ENCODE measurements at places on chromosomes 5 and 9.

- DNase-seq = peak; percentile 61
Observed at GRCh38 chr5:175652741-175653663, 4.9 kb upstream of the HRH2 start.

DNA sequence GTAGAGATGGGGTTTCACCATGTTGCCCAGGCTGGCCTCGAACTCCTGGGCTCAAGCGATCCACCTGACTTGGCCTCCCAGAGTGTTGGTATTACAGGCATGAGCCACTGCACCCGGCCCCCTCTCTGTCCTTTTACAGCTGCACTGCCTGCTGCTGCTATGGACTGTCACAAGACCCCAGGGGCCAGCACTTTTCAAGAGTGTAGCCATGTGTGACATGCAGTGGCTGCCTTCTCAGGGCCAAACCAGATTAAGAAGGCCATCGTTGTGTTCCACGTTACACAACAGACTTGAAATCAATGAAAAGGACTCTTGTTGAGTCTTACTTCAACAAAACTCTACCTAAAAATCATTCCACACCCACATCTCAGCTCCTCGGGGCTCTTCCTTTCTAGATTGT, 78.9 kb upstream of the ICE1 start:
- DNase-seq = no peak

- DNase-seq = no peak
Observed at GRCh38 chr5:159452480-159453167, 122.3 kb upstream of the IL12B start.

DNA sequence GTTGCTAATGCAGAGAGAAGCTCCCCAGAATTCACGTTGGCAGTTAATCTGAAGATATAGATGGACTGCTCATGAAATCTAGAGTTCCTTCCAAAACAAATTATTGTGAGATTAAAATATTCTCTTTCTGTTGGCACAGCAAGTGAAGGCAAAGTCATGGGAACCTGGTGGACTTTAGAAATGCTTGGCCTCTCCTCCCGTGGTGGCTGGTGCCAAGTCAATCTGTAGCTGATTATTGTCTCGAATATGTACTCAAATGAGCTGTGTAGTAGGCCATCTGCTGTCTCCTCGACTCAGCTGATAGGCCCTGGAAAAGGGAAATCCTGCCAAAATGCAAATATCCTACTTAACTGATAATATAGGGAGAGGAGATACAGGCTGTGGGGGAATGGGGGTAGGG, 69.3 kb downstream of the DAPK1 start:
- no peak for DNase-seq

- no peak for DNase-seq
Observed at GRCh38 chr9:38232895-38233294, 159.6 kb upstream of the ALDH1B1 start.

GRCh38 chr5:147669169-147669869, 113.2 kb downstream of the JAKMIP2 start:
- DNase-seq = no peak

DNA sequence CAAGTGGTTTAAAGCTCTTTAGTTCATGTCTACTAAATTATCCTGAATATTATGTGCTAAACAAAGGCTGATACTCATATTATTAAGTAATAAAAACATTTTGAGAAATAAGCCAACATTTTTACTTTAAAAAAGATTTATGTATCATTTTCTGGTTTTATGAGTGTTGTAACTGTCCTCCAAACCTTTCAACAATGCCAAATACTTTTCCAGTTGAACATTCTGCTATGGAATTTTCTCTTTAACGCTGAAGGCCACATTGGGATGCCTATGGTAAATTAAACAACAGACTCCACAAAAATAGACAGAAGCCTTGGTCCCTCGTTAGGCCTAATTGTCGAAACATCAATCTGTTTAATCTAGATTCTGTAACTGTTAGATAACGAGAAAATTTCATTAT, 131.3 kb downstream of the GLIS3 start:
- DNase-seq = no peak

- DNase-seq = no peak
Observed at GRCh38 chr5:39740404-39740803, 315.6 kb upstream of the DAB2 start.

DNA sequence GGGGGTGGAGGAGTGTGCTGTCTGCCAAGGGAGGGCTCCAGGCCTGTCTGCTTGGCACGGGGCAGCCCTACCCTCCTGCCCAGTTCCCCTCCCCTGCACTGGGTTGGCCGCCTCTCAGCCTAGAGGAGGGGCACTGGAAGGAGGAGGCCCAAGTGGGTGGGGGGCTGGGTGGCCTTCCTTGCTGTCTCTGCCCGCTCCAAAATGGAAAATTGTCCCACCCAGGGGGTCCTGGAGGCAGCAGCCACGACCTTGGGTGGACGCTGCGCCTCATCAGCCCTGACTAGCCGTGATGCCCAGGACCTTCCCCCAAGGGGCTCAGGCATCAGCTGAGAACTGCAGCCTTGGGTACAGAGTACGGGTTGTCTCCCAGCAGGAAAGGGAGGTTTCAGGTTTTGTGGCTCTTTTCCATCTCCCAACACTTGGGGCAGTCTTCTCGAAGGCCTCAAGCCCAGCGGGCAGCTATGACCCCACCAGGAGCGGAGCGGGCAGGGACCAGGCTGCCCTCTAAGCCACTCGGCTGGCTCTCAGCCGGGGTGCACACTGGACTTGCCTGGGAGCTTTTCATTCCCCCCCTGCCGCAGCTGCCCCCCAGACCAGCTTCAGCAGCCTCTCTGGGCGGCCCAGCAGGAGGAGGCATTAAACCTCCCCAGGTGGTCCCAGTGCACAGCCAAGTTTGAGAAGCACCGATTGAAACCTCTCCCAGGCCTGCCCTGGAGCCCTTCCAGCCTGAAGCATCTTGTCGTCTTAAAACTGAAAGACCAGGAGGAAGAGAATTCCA, 20.6 kb downstream of the NTNG2 start:
- DNase-seq = no peak

- no peak for DNase-seq
Observed at GRCh38 chr9:34338665-34339385, 9.5 kb downstream of the NUDT2 start.

GRCh38 chr5:149037817-149038216, 25.0 kb downstream of the SH3TC2 start:
- DNase-seq = peak; percentile 5

DNA sequence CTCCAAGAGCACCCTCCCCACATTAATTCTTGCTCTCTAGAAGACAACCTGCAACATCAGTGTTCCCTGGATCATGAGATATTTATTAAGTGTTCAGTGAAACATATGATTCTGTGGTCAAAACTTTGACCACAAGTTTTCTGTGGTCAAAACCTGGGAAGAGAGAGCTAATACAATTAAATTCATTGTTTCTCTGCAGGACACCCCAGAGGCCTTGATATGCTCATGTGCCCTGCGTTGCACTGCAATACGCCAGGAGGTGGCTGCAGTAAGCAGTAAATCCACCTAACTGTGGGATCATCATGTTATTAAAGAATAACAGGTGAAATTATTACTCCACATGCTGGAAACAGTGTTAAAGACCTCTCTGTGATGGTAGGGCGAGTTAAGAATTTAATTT, 109.3 kb upstream of the SPDL1 start:
- no peak for DNase-seq

GRCh38 chr5:135335031-135335828, 63.8 kb downstream of the MACROH2A1 start:
- DNase-seq = no peak

DNA sequence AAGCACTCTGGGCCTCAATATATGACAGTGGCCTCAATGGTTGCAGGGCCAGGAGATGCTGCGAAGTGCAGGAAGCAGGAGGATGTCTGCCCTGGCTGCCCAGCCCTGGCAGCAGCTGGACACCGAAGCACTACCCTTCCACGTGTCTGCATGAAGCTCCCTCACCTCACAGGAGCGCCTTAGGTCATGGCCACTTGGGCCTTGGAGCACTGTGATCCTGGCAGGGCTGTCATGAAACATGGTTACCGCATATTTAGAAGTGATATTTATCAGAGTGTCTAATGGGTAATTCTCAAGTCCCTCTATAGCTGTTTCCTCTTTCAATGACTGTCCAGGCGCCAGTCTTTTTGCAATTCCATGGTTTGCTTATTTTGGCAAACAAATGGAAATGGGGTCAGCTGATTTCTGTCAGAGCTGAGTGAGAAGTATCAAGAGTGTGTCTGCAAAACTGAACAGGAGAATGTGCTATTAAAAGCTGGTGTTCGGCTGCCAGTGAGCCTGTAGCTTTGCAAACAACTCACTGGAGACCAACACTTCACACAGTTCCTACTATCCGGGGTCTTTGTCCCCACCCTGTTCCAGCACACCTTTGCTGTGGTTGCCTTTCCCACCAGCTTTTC, 285.9 kb downstream of the KIF4B start:
- no peak for DNase-seq

- no peak for DNase-seq
Observed at GRCh38 chr5:142717582-142718215, 31.8 kb upstream of the FGF1 start.

DNA sequence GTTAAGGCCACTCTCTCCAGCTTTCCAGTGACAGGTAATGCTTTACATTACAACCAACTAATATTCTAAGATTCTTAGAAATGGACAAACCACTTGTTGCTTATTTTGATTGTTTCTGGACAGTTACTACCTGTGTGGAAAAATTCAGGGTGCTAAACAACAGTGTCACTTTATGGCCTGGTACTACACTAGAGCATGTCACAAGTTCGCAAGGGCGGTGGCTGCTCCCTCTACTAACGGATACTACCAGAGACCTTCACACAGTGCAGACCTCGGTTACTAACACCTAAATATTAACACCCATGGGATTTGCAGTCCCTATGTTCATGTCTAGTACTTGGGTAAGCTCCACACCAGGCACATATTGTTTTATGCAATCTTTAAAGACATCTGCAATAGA, 13.4 kb downstream of the HMGXB3 start:
- DNase-seq = no peak

- DNase-seq = no peak
Observed at GRCh38 chr9:102072059-102072764, 333.8 kb upstream of the GRIN3A start.

DNA sequence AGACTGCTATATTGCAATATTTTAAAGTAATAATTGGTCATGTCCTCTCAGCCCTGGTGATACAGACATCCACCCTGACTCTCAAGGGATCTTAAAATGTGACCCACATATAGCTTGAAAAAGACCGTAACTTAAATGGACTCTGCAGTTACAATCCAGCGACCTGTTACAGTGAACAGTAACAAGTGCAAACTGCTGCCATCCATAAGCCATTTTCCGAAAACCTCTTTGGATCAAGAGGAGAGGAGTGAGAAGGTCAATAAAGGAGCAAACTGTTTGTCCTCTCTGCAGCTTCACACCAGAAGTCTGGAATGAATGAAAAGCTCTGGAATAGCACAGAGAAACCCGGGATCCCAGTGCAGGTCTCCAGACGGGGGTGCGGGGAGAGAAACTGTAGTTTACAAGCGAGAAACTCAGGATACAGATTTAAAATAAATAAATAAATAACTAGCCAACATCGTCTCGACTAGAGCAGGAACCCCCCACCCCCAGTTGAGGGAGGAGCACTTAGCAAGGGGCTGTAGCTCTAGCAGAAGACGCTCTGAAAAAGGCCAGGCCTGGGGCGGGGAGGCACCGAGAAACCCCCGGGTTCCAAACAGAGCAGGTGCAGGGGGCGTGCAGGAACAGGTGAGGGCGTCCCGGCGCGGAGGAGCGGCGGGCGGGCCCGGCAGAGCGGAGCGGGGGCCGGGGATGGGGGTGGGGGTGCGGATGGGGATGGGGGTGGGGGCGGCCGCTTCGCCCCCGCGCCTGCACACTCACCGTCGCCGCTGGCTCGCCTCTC, 572 bp downstream of the ZDHHC21 start:
- DNase-seq = peak; percentile 21

DNA sequence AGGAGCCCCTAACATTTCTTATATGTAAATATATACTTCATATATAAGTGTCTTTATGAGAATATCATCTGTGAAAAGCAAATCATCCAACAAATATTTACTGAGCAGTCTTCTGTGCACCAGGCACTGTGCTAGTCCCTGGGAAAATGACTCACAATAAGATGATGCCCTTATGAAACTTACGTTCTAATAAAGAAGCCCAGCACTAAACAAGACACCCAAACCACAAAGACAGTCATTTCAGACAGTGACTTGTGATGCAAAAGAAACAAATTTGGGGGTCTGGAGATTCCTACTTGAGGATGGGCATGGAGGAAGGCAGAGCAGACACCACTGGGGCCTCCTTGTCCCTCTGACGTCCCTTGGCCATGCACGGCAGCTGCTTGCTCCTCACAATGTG, 30.6 kb upstream of the PPP1R2B start:
- no peak for DNase-seq

- no peak for DNase-seq
Observed at GRCh38 chr5:68968429-68968828, 125.4 kb upstream of the SLC30A5 start.

DNA sequence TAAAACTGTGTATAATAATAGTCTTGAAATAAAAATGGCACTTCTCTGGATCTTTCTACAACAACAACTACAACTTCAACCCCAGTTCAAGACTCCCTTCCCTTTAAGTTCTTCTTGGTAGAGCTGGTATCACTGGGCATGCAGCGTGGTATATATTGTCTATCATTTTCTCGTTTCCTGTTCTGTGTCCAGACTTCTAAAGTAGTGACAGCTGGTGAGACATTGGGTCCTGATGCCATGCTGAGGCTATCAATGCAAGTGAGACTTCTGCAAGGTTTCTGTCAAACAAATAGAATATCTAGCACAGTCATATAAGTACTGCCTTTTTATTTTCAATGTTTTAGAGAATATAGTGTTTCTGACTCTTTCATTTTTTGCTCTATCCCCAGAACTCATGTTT, 123.0 kb upstream of the GRIN3A start:
- no peak for DNase-seq

GRCh38 chr9:129386812-129387177, 208.7 kb upstream of the IER5L start:
- DNase-seq = no peak

DNA sequence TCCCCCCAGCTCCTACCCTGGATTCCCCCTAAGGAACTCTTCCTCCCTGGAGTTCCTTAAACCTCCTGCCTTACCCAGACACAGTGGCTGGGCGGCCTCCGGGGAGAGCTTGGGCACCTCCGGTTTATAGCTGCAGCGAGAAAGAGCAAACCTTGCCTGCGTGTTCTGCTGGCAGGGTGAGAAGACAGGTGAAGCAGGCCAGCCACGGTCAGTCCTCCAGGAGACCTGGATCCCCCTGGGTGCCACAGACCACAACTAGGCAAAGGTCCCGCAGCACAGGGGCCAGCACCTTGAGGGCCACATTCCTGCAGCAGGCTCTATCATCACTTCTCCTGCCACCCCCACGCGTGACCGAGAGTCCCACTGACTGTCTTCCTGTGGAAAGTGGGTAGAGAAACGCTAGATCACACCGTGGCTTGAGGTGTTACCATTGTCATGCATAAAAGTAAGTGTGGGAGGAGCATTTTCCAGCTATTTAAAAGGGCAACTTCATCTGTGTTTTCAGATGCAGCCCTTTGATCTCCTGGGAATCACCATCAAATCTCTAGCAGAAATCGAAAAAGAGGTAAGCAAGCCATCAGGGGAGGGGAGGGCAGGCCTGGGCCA, 130.2 kb upstream of the LMX1B start:
- DNase-seq = no peak

- DNase-seq = no peak
Observed at GRCh38 chr5:112681481-112681908, 56.2 kb upstream of the APC start.

- DNase-seq = no peak
Observed at GRCh38 chr9:116336133-116336862, 182.7 kb downstream of the PAPPA start.
